ENCODE measurements at places on chromosomes 7 and 10.

- DNase-seq: no peak
Measured at GRCh38 chr7:67341153-67341768, 344.6 kb downstream of the TYW1 start.

- DNase-seq: no peak
Measured at GRCh38 chr10:7537126-7537525, 126.3 kb upstream of the SFMBT2 start.

- no peak for DNase-seq
Measured at GRCh38 chr7:11847336-11847735, 15.3 kb upstream of the THSD7A start.

- DNase-seq: no peak
Measured at GRCh38 chr10:86963341-86963919, 4.9 kb upstream of the ADIRF start.

- DNase-seq: no peak
Measured at GRCh38 chr7:158582089-158582456, 5.5 kb downstream of the PTPRN2 start.

DNA sequence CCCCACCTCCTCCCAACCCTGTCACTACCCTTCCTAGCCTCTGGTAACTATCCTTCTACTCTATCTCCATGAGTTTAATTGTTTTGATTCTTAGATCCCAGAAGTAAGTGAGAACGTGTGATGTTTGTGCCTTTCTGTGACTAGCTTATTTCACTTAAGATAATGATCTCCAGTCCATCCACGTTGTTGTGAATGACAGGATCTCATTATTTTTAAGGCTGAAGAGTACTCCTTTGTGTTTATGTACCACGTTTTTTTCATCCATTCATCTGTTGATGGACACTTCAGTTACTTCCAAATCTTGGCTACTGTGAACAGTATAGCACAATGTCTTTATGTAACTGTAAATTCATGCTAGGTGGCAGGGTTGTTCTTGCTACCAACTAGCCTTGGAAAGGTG lies 461.6 kb downstream of the PLXDC2 start:
- DNase-seq: no peak

DNA sequence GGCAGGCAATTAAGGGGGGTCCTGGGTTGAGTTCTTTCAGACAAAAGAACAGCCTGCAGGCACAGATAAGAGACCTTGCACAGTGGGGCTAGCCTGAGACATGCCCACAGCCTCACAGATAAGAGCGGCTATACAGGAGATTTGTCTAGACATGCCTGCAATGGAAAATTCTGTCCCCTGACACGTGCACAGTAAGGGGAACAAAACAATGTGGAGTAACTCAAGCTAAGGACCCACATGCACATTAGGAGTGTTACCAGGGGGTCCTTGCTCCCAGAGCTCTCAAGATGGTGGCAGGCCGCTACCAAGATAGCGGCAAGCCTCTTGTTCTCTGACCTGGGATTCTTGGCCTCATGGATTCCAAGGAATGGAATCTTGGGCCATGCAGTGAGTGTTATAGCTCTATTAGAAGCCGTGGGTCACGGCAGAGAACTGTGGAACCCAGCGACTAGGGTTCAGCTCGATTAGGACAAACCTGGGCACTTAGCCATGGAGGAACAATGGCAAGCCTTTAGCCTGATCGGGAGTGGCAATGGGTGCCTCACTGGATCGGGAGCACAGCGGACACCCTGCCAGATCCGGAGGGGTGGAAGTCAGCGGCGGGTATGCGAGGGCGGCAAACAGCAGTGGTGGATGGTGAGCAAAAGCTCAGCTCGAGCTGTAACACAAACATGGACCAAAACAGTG lies 196.9 kb downstream of the CCSER2 start:
- DNase-seq: no peak

DNA sequence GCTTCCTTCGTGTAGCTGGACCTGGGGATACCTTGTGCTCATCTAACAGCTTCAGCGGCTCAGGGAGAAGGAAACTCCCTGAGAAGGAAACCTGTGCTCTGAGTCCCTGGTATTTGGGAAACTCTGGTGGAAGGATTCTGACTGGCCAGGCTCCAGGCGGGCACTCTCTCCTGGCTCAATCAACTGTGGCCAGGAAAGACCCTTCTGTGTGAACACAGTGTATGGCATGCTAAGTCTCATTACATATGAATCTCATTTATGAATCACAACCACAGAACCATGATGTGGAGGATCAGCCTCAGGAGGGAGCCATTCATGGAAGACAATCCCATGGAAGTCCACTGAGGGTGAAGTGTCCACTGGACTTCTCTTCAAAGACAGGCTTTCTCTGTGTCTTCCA lies 20.9 kb downstream of the NPS start:
- no peak for DNase-seq

All from stimulated activated CD8-positive, alpha-beta memory T cell treated with anti-CD3 and anti-CD28 coated beads, Interleukin-4, amount 100 ng/mL, for 1 hour (primary cell).